ENCODE measurements at places on chromosomes 16 and 17.

- no peak for DNase-seq
These were observed 85.2 kb upstream of the HSBP1 start for GRCh38 chr16:83722456-83723183.

DNA sequence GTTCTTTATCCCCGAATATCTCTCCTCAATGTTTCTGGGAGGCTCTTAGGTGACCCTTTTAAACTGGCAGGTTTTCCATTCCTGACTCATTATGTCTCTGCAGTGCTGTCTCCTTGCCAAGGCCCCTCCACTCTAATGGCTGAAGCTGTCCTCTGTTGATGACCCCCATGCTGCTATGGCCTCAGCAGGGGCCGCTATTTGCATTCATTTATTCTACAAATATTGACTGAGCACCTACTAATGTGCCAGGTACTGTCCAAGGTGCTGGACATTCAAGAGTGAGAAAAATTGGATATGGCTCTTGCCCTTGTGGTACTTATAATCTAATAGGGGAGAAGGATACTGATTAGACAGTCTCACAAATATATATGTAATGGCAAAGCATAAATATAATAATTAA lies 55.4 kb downstream of the GP2 start:
- DNase-seq: no peak

GRCh38 chr16:56525236-56525635 lies 5.4 kb upstream of the BBS2 start:
- no peak for DNase-seq

DNA sequence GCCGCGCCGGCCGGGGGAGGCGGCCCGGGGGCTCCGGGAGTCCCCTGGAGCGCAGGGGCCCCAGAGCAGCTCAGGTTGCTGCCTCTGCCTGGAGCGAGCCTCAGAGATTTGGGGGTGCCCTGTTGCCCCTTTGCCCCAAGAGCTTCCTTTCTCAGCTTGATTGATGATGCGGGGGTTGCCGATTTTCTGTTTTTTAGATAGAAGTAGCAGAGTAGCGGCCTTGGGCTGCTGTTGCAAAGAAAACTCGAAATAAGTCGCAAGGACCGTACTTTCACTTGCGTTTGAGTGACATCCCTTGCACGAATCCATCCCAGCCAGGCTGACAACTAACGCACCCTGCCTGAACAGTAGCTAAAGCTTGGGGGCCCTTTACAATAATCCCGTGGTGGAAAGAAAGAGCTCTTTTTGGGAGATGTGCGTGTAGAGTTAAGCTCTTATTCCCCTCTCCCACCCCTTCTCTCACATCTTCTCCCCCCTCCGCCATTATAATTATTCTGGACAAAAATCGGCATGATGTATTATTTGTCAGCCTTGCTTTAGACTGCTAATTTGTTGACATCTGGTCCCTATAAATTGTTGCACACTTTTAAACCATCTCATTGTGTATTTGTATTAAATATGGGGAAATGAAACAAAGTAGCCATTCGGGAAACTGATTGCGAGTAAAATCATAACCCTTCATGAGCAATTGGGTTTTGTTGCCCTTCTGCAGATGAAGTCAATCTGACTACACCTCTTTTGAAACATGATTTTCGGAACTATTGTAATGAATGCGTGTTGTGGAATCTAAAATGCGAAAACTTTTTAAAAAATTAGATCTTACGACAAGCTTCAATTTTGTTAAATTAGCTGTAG lies 873 bp downstream of the USP10 start:
- DNase-seq: peak; percentile 47

GRCh38 chr16:62064173-62064572 lies 27.9 kb upstream of the CDH8 start:
- no peak for DNase-seq

- DNase-seq: peak; percentile 75
These were observed 233.1 kb downstream of the CBLN1 start for GRCh38 chr16:49048557-49048956.

DNA sequence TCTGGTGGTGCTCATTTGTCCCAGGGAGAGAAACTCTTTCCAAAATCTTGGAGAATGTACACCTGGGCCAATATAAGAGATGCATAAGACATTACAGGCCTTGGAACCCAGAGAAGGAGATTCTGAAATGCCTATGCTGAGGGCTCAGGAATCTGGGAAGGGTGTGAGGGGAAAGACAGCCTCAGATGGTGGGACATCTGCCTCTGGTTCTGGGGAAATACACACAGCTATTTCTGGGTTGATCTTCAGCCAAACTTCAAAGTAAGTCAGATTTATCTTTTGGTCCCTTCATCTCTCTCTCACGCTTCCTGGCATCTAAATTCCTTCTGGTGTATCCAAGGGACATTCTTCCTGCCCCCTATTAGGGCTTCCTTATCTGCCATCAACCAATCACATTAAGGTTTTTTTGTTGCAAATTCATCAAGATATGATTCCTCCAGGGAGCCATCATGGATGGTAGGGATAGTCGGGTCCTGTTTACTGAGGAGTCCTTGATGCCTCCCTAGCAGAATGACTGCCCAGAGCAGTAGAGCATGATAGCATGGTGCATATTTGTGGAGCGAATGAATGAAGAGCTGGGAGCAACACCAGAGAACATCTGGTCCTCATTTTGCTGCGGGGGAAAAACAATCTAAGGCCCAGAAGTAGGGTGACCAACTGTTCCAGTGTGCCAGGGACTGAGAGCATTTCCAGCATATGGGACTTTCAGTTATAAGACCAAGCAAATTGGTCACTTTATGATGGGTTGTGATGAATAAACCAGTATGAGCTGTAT lies 35.7 kb upstream of the DYNLL2 start:
- DNase-seq: no peak

DNA sequence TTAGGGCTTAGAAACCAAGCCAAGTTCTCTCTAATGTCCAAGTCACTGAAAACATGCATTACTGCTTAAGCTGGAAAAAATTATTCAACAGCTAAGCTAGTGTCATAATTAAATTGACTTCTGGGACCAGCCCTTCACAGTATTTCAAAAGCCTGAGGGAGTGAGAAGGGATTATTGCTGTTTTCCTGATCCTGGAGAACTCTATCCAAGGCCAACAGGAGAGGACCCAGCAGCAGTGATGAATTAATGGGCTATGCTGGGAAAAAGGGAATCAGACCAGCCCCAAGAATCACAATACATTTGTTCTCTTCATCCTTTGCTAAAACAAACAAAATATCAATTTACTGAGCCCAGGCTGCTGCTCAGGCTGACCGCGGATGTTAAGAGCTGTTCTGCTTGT lies 34.5 kb upstream of the CLEC3A start:
- DNase-seq: no peak

All from astrocyte of the hippocampus (primary cell).